Fibroblast of lung (primary cell): ENCODE measurements at places on chromosomes 3 and 15. TPM values are rescaled to one million over a fixed set of nuclear protein-coding genes. Genes with fewer than 3 reads are reported as not detected.

- H3K27ac ChIP-seq: no peak overlapping the region
- H3K27me3 ChIP-seq: no peaks in the 10 kb centered on the region
- H3K36me3 ChIP-seq: no peaks in the 10 kb centered on the region
- peak overlapping the region; percentile 12 for H3K4me3 ChIP-seq
- peak; percentile 15 for DNase-seq
Observed at GRCh38 chr3:152656214-152656971, 178.5 kb upstream of the P2RY1 start.

GRCh38 chr3:41507336-41508062, 308.2 kb downstream of the CTNNB1 start:
- no peak overlapping the region for H3K4me3 ChIP-seq
- H3K27ac ChIP-seq: no peak overlapping the region
- H3K4me1 ChIP-seq: no peaks in the 10 kb centered on the region
- H3K36me3 ChIP-seq: no peaks in the 10 kb centered on the region
- no peak for DNase-seq
- no peaks in the 10 kb centered on the region for H3K27me3 ChIP-seq

The PRSS50 gene
- not detected in 2 replicates for total RNA-seq

The GP5 gene
- total RNA-seq: under 0.01 and 0.17 TPM in 2 replicates

The KY gene
- total RNA-seq: under 0.01 and 0.51 TPM in 2 replicates

GRCh38 chr15:41795996-41796856, 21.9 kb downstream of the MAPKBP1 start:
- peaks cover 11% of the 10 kb centered on the region for H3K4me1 ChIP-seq
- peak; percentile 37 for DNase-seq
- H3K4me3 ChIP-seq: no peak overlapping the region
- no peaks in the 10 kb centered on the region for H3K27me3 ChIP-seq

DNA sequence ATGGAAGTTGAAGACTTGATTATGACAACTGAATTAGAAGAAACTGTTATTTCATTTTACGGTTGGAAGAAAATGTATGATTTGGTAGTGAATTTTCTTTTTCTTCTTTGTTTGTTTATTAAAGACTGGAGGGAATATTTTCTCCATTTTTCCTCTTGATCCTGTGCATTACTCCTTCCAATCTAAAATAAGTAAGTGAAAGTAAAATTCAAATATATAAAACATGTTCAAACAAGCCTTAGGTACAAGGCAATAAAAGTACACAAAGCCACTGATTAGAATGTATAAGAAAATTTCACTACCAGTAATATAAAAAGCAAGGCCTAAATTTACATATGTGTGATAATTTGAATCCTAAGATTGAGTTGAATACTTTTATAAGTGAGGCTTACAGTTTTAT, 181.2 kb upstream of the MME start:
- H3K36me3 ChIP-seq: no peaks in the 10 kb centered on the region
- H3K27me3 ChIP-seq: no peaks in the 10 kb centered on the region
- peak; percentile 10 for DNase-seq
- H3K27ac ChIP-seq: no peak overlapping the region
- H3K4me1 ChIP-seq: no peaks in the 10 kb centered on the region

DNA sequence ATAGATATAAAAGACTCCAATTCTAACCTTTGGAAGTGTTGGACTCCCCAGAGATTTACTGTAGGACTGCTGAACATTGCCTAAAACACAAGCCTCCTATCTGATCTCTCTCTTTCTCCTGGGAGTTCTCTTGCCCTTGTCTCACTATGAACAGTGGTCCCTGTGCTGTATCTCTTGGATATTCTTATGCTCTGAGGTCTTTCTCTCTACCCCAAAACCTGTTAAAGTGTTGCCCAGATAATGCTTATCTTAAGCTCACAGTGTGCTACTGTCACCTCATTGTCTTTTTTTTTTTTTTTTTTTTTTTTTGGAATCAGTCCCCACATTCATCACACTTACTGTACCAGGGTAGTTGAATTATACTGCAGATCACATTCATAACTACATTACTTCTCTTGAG, 131.0 kb upstream of the CBLB start:
- H3K4me3 ChIP-seq: no peak overlapping the region
- no peak for DNase-seq
- H3K27ac ChIP-seq: no peak overlapping the region

DNA sequence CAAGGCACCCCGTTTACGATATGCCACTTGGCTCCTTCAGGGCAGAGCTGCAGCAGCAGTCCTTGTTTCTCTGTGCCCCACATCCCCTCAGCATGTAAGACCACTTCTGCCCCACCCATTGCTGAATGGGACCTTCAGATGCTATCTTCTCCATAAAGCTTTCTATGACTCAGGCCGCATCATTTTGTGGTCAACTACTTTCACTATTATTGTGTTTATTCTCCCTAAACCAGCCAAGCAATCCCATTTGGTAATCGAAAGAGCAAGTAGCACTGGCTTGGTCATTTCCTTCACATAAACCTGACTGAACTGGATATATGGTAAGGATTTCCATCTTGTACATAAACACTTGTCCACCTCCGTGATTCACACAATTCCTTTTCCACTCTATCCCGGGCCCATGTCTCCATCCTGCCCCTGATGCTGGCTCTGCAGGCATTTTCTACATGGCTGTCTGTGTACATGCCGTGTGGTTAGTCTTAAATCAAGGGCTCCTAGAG, 25.7 kb downstream of the LIPC start:
- peak overlapping the region; percentile 29 for H3K27ac ChIP-seq
- DNase-seq: peak; percentile 85
- H3K27me3 ChIP-seq: no peaks in the 10 kb centered on the region
- H3K4me1 ChIP-seq: peaks cover 12% of the 10 kb centered on the region

The IMPDH2 gene
- 448 and 560 TPM in 2 replicates for total RNA-seq
